ENCODE measurements at places on chromosomes 6 and 20.
A peak's percentile ranks its signal among the peaks of the same experiment; 100 is the strongest.

- DNase-seq = no peak
Observed at GRCh38 chr6:26197933-26198721, 110.9 kb downstream of the HFE start.

GRCh38 chr20:11755071-11755841 is 162.4 kb upstream of the BTBD3 start:
- DNase-seq = no peak

- DNase-seq = no peak
Observed at GRCh38 chr6:132011582-132011981, 60.4 kb upstream of the CCN2 start.

DNA sequence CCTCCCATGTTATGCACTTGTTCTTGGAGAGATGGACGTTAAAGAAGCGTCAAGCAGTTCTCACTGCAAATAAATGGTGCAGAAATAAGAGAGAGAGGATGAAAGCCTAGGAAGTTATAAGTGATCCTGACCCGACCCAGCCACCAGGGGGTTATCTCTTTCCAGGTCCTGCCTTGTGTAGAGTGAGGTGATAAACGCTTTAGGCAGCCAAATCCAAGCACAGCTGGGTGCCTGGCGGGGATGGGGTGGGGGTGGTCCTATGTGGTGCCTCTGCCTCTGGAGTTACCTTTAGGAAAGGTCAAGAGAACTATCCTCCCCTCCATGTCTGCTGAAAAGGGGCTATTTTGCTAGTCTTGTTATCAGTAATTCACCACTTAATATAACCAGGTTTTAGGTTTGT is 9.2 kb upstream of the TFAP2A start:
- peak; percentile 63 for DNase-seq

DNA sequence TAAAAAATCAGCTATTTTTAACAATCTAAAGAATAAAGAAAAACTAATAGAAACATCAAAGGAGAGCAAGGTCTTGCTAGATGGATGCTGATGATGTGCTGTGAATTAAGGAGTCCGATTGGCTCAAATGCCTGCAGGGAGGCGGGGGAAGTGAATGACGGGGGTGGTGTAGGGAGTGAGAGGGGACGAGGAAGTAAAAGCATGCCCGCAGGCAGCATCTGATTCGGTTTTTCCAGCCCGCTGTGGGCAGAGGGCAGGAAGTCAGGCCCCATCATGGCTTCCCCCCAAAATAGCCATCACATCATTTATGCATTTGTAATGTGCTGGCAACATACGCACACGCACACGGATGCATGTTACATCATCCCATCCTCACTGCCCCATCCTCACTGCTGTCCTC is 10.3 kb downstream of the RSPO4 start:
- peak; percentile 70 for DNase-seq

GRCh38 chr20:10581823-10582222 is 92.0 kb downstream of the JAG1 start:
- DNase-seq = no peak

GRCh38 chr6:43798688-43799444 is 28.9 kb downstream of the VEGFA start:
- no peak for DNase-seq

DNA sequence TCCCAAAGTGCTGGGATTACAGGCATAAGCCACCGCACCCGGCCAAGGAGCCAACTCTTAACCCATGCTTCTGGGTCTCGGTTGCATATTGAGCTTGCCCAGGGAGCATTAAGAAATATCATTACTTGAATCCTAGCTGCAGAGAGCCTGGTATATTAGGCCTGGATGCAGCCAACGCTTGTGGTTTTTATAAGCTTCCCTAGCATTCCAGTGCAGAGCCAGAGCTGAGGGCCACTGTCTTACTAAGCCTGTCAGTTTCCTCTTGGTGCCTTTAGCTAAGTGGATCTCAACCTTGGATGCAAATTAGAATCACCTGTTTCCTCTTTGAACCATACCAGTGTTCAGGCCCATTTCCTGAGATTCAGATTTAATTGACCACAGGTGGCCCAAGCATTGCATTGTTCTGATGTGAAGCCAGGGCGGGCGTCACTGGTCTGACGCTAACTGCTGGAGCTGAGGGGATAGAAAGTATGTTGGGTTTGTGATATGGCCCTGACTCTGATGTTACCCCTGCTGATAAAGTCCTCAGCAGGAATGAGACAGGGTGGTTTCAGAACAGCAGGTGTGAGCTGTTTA is 76.3 kb downstream of the BTBD3 start:
- peak; percentile 10 for DNase-seq

DNA sequence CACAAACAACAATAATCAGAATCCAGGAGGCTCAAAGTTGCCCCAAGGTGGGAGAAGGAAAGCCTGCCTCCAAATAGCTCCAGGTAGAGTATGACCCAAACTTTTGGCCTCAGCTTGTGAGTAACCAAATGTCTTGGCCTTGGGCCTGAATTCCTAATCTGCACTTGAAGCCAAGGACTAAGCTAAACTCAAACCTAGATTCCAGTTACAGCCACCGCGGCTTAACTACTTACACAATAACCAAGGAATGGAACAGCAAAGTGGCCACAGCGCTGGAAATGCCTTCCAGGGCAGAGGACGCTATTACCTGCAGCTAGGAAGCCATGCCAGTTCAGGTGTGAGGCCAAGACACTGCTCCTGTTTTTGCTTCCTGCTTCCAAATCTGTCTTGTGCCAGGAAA is 4.6 kb downstream of the NINL start:
- DNase-seq = no peak

DNA sequence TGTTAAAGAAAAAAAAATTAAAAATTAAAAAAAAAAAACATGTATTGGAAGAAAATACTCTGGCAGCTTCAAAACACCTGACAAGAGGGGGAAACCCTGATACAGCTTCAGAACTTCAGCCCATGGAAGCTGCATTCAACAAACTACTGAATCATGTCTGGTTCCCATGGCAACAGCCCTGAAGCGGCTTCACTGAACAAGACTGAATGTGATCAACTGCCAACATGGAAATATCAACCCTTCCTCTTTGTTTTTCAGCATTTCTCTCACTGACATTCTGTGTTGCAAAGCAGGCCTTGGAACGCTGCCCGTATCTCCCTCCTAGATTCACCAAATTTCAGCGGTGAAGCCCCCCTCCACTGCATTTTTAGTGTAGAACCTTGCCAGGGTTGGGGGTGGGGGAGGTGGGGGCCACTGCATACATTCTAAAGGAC is 91.3 kb upstream of the SHLD1 start:
- no peak for DNase-seq

- DNase-seq = peak; percentile 4
Observed at GRCh38 chr20:9903048-9903655, 64.3 kb upstream of the PAK5 start.

DNA sequence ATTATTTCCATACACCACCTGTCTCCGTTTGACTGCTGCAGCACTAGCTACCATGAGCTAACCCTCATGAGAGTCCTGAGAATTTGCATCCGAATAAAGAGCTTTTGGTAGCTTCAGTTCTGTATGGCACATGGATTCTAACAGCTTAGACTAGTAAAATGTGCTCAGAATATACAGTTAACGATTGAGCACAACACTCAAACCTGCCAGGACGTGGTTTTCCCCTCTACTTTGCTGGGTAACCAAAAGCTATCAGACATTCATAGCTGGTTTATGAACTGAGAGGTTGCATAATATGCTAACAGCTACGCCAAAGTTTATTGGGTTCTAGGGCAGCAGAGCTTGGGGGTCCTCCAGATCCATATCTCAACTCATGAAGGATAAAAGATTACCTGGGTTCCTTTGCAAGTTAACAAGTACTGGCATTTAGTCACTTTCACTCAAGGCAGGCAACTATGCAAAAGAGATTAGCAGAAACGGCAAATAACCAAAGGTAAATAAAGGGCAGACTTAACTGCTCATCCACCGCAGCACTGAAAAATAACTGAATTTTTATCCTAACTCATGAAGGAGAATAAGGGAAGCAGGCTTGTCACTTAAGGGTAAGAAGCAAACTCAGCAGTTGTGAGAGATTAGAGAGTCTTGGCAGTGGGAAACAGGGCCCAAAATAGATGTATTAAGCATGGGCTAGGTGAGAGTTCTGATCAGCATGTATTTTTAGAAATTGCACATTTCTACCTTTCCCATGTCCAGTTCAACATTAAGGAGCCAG is 29.4 kb downstream of the NUDT3 start:
- no peak for DNase-seq

GRCh38 chr6:169145496-169145895 is 108.2 kb downstream of the THBS2 start:
- no peak for DNase-seq

- DNase-seq = no peak
Observed at GRCh38 chr6:21596949-21597682, 3.6 kb downstream of the SOX4 start.

DNA sequence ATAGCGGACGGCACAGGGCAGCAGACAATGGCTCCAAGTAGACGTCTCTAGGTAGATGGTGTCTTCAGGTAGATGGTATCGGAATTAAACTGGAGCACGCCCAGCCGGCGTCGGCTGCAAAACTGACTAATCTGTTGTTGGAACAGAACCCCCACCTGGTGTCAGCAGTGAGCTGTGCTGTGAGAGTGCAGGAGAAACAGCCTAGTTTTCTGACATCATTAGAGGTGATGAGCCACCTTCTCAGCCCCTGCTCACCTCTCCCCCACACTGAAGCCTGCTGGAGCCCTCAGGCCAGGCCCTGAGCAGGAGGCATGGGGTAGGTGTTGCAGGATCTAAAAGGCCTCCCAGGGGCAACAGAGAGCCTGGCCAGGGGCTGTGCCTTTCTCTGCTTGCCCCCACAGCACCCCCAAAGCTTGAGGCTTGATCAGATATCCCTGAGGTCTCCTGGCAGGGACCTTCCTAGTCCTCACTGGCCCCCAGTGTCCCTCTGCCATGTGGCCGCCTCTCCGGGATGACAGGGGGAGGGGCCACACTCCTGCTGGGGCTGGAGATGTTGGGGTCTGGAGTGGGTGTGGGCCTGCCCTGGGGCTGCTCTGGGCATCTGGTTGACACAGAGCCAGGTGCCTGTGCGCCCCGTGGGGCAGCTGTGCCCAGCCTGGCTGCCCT is 6.9 kb upstream of the HELZ2 start:
- peak; percentile 85 for DNase-seq

DNA sequence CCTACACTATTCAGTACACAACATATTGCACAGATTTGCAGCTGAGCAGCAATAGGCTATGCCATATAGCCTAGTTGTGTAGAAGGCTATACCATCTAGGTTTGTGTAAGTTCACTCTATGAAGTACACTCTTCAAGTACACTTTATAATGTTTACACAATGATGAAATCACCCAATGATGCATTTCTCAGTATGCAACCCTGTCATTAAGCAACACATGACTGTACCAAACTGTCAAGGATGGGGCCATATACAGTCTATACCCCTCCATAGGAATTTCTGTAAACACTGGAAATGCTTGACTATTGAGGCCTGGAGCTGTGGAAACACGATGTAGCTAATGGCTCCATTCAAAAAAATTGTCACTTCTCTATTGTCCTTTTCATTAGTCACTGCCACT is 535.4 kb downstream of the EPM2A start:
- no peak for DNase-seq

- DNase-seq = no peak
Observed at GRCh38 chr20:46131396-46131795, 13.3 kb downstream of the CD40 start.

DNA sequence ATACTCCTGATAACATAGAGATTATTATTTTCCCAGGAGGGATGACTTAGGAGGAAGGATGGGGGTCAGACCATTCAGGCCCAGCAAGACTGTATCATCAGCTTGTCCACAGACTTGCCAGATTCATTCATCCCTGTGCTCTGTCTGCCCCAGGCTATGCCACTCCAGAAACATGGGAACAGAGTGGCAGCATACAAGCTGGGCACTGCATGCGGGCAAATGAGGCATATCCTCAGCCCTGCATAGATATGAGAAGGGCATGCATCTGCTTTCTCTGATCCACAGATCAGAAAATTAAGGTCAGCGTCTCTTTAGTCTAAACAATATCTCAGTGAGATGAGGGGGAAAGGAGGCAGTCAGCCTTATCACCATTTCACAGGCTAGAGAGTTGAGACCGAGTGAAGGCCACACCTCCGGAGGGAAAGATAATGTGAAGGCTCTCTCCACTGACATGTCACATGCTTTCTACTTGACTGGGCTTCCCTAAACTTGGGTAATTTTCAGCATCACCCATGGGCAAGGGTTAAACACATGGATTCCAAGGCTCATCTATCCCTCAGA is 140.5 kb downstream of the TFAP2B start:
- DNase-seq = no peak

GRCh38 chr6:136549300-136550044 is 750 bp downstream of the MAP7 start:
- DNase-seq = no peak

DNA sequence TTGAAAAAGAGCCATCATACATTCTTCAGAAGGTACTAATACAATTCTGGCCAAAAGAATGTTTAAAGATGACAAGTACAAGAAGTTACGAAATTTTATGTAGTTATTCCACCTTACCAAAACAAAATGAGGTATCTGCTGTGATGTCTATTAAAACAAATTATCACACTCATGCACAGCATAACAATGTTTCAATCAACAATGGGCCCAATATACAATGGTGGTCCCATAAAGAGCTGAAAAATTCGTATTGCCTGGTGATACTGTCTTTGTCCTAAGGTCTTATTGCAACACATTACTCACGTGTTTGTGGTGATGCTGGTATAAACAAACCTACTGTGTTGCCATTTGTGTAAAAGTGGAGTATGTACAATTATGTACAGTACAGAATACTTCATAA is 3.6 kb upstream of the NUP153 start:
- DNase-seq = no peak

- DNase-seq = no peak
Observed at GRCh38 chr6:159797554-159797953, 2.5 kb upstream of the PNLDC1 start.

DNA sequence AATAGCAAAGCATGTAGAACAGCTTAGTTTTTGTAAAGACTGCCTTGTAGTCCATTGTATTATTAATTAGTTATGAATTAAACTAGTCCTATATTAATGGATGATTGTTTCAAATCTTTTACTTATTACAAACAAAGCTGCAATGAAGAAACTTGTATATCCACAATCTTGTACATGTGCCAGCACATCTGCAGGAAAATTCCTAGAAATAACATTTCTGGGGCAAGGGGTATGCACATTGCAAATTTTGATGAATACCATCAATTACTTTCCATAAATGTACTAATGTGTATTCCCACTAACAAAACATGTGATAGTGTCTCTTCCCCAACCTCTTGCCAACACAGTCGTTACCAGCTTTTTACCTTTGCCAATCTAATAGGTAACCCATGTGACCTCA is 73.6 kb upstream of the AKAP12 start:
- DNase-seq = no peak

Data from H7 (cell line).